ENCODE measurements at places on chromosomes 5 and 9.

- DNase-seq = no peak
These were observed 223.4 kb downstream of the ZNF608 start for GRCh38 chr5:124522992-124523391.

- DNase-seq = no peak
These were observed 45.0 kb upstream of the NR3C1 start for GRCh38 chr5:143448518-143448917.

- DNase-seq = no peak
These were observed 1.8 kb downstream of the PTGES2 start for GRCh38 chr9:128125580-128126354.

- DNase-seq = no peak
These were observed at the start of gene IL13 for GRCh38 chr5:132657676-132658380. IL13 (plus strand) TSS chr5:132658173; CDS start chr5:132658187, 14 bp downstream.
